ENCODE measurements at places on chromosomes 11 and 22.

- DNase-seq: no peak
Measured at GRCh38 chr11:125264100-125265022, 99.8 kb downstream of the PKNOX2 start.

DNA sequence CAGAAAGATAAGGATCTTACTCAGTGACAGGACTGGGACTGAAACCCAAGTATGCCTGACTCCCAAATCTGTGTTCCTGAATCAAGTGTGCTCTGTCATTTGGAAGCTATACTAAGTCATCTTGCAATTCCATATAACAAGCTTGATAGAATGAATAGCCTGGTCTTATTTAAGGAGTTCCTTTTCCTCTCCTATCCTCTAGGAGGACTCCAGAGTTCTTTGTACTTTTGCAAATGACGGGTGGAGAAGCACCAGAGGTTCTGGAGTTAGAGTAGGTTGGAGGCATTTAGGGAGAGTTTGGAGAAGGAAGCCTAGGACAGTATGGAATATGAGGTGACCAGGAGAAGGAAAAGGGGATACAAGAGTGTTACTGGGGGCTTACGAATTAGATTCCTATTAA is 92.9 kb upstream of the RCN1 start:
- no peak for DNase-seq

DNA sequence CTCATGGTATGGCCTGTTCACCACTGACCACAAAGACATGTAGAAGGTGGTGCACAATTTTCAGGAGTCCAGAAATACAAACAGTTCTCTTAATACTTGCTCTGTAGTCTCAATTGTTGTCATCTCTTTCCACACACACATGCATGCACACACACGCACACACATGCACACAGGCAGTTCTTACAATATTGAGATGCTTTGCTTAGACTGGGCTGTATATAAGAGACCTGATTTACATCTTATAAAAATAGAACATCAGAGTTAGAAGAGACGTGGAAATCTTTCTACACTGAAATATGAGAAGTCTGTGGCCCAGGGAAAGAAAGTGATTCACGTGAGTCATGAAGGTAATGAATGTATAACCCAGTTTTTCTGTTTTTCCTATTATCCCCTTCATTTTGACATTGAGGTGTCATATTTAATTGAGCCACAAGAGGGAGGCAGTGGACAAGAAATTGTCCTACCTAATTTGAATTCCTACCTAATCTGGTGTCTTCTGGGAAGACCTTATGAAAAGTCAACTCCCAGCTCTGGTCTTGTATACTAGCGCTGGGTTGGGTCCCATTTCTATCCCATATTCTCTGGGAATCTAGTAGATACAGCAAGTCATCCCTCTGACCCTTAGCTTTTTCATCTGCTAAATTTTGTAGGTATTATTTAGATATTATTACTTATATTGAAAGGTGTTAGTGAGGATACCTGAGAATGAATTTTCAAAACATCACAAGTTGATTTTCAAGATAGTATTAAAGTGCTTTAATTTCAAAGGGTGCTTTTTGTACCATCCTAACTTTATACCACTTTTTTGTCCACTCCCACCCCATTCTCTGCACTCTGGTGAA is 14.9 kb upstream of the MS4A4A start:
- DNase-seq: peak; percentile 27

- DNase-seq: no peak
Measured at GRCh38 chr11:76654980-76655379, 15.6 kb downstream of the LRRC32 start.

DNA sequence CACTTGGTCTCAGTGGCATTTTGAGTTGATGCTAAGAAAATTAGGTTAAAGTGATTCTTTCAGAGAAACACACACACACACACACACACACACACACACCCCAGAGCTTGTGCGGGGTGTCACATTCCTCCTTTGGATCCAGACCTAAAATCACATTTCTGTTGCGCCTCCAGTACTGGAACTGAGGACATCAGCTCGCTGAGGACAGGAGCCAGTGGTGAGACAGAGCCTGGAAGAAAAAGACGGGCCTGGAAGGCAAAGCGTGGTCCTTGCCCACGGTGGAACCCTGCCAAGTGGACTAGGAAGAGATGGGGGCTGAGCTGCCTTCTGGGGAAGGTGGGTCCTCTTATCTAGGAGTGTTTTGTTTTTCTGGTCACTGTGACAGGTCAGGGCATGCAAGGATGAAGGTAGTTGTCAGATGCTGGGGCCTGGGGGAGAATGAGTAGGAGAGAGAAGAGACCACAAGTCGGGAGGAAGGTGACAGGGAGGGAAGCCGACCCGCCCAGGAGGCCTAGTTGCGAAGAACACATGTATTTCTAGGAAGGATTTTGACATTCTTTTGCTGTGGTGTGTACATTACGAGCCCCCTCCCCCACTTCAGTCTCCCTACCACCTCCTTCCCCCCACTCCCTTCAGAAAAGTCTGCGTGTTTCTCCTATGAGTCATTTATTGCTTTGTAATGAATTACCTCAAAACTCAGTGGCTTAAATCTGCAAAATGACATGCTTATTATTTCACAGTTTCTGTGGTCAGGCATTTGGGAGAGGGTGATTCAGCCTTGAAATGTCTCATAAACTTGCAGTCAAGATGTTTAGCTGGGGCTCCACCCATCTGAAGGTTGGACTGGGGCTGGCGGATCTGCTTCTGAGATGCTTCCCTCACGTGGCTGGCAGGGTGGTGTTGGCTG is 4.8 kb upstream of the ELFN2 start:
- peak; percentile 62 for DNase-seq

GRCh38 chr11:77322506-77322905 is 21.0 kb upstream of the GDPD4 start:
- no peak for DNase-seq

DNA sequence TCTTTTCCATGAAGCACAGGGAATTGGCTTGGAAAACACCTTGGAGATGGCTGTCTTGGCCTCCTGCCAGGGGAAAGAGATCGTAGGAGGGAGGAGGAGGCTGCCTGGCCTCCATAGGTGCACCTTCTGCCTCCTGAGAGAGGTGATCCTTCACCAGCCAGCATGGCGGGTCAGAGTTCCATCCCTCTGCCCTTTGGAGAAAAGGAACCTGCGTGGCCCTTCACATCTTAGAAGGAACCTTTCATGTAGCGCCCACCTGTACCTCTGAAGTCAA is 58.2 kb upstream of the DRD2 start:
- no peak for DNase-seq

- DNase-seq: no peak
Measured at GRCh38 chr22:28346308-28346707, 333.3 kb downstream of the TTC28 start.

- no peak for DNase-seq
Measured at GRCh38 chr22:27692243-27692642, 109.3 kb downstream of the MN1 start.

DNA sequence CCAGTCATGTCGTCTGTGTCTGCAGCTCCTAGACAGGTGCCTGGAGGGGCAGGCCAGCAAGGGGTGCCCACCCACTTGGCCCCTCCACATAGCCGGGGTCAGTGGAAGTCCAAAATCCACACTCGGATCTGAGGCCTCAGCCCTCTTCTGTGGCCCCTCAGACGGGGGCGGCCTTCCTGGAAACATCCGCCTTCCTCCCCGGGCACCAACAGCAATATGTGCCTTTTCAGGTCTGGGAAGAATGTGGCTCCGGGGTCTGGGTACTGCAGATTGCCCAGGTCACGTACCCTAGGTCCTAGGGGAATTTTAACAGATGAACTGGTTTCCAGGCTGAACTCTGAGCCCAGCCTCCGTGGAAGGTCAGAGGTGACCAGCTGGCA is 208.6 kb downstream of the CTTN start:
- no peak for DNase-seq

DNA sequence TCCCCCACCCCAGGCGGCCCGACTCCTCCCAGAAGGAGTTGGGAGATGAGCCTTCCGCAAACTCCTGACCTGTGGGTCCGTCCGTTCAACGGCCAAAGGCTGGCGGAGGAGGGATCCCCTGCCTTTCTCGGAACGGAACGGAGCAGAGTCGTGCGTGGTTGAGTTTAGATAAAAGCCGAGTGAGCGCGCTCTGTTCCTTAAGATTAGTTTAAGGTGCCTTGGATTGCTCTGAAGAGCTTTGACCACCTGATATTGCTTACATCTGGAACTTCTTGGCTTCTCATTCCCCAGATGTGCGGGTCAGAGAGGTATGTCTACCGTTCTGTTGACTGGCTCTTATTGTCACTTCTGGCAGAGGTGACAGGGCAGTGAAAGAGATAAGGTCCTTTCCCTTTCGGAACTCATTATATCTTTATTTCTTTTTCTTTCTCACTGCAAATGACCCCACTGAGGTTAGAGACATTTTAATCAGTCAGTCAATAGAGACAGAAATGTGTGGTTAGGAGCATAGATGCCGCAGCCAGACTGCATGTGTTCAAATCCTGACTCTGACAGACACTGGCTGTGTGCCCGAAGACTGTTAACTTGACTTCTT is at the start of gene TRIM6:
Gene TRIM6 (plus strand): TSS at position 31 of the 595 bp plus-strand sequence. CDS start 261 bp downstream, at position 292.
- DNase-seq: peak; percentile 49

DNA sequence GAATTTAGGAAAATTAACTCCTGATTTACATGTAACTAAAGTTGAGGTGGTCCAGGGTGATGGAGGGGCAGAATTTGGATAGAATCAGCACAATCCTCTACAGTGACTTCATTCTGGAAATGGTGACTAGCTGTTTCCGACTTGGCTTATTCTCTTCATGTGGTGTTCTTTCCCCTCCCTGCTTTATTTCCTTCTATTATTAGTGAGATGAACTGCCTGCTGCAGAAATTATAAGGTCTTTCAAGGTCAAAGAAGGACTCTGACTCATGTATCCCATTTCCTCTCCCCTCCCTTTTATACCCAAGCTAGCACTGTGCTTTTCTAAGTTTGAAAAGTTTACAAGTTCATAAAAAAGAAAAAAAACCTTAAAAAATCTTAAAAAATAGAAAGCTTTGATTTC is 12.2 kb upstream of the MRPL17 start:
- peak; percentile 18 for DNase-seq
